ENCODE measurements at places on chromosomes 13 and 19.

DNA sequence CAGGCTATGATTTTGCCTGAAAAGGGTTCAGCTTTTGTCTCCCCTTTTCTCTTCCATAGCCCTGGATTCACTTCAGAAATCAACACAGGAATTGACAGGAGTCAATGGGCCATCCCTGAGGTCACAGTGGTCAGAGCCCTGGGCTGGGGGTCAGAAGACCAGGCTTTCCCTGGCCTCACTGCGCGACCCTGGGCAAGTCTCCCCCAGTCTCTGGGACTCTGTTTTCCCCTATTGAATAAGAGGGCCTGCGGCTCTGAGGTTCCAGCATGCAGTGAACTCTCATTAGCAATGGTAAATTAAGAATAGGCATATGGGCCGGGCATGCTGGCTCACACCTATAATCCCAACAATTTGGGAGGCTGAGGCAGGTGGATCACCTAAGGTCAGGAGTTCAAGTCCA is 30.7 kb upstream of the VSTM2B start:
- no peak for DNase-seq

DNA sequence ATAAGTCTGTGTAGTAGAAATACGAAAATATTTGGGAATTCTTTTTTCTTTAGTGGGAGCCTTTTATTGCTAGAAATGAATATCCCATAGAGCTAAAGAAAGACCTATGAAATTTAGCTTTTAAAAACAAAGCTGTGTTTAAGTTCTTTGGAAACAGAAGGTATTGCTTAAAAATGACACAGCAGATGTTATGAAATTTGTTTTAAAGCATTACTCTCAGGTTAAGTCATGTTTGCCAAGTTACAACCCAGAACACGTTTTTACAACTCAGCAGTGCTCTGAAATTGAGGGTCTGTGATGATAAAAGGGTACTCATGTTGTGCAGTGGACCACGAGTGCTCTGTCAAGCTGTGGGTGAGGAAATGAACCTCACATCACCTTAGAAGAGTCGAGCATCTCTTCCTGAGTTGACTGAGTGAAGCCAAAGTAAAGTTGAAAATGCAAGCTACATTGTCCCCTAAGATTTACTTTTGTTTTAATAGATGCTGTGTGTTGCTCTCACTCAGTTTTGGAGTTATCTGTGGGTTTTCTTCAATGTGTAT is 161.1 kb downstream of the SHISA2 start:
- no peak for DNase-seq

GRCh38 chr19:15432629-15433518 is 14.1 kb upstream of the AKAP8L start:
- peak; percentile 81 for DNase-seq

DNA sequence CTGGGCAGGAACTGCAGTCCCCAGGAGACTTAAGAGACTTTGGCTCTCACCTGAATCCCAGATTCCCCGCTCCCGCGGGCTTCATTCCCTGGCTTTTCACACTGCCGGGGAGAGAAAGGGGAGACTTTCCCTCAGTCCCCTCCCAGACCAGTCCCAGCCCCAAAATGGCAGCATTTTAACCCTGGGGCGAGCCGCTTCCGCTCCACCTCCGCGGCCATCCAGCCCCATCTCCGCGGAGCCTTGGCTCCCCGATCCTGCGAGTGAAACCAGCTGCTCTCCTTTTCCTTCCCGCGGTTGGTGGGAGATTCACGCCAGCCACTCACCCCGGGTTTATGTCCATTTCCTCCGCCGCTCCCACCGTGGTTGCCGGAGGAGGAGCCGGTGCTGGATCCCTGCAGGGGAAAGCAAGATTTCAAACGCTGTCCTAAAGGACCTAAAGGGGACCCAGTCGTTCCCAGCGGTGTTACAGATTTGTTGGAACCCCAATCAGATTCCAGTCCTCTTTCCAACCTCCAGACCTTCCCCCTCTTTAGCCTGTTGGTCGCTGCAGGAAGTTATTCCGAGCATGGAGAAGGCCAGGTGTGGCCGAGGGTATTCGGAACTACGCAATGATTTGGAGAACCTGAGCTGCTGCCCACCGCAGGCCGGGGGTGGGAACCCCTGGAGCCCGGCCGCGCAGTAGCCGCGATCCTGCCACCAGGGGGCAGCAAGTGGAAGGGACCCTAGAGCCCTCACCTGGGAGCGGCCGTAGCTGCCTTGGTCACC is 3.4 kb downstream of the DMKN start:
- DNase-seq = peak; percentile 43

- no peak for DNase-seq
These were observed 848.1 kb downstream of the SLITRK6 start for GRCh38 chr13:84951128-84951527.

DNA sequence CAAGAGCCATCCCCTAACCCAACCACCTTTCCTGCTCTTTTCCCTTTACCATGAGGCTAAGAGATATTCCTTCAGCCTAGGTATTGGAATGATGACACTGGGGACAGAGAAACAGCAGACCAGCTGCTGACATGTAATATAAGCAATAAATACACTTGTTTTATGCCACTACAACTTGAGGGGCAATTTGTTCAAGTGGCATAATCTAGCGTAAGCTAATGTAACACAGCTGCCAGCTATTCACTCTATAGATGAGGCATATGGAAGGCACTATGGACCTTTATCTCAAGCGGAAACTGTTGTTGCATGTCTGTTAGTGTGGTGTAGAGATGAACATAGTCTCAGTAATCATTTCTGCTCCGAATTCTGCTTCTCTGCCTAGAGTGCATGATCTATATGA is 111.1 kb downstream of the STARD13 start:
- no peak for DNase-seq

DNA sequence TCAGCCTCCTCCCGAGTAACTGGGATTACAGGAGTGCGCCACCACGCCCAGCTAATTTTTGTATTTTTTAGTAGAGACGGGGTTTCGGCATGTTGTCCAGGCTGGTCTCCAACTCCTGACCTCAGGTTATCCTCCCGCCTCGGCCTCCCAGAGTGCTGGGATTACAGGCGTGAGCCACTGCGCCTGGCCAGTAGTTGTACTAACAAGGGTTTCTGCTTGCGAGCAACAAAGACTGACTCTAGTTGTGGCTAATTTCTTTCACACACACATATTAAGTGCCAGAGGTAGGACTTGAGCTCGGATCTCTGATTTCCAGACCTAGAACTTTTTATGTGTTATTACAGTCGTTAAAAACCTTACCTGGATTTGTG is 635 bp upstream of the PCCA start:
- no peak for DNase-seq

- no peak for DNase-seq
These were observed 2.0 kb downstream of the GPI start for GRCh38 chr19:34366738-34367623.

- DNase-seq = peak; percentile 91
These were observed 542.3 kb upstream of the ATXN8OS start for GRCh38 chr13:69565334-69565733.

DNA sequence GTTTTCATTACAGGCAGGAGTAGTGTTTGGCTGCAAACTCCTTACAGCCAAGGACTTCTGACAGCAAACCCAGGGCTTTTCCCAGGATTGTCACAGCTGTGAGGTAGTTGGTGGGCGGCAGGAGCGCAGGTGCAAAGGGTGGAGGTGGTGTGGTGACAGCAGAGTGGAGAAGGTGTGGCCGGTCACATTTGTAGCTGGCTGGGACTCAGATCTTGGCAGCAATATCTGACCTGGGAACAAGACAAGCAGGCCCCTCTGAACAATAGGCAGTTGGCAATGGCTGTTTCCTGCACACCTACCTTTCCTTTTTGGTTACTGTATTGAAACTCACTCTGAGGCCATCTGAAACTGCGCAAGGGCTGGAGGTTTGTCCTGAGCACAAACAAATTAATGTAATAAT is 327.3 kb downstream of the COG6 start:
- no peak for DNase-seq

GRCh38 chr13:39913339-39913738 is 257.9 kb downstream of the COG6 start:
- no peak for DNase-seq

- peak; percentile 57 for DNase-seq
These were observed 87.2 kb upstream of the TNFSF11 start for GRCh38 chr13:42486711-42487198.

GRCh38 chr13:41460930-41461329 is 3.6 kb downstream of the RGCC start:
- DNase-seq = no peak

GRCh38 chr13:102234618-102235017 is 167.2 kb downstream of the FGF14 start:
- no peak for DNase-seq

DNA sequence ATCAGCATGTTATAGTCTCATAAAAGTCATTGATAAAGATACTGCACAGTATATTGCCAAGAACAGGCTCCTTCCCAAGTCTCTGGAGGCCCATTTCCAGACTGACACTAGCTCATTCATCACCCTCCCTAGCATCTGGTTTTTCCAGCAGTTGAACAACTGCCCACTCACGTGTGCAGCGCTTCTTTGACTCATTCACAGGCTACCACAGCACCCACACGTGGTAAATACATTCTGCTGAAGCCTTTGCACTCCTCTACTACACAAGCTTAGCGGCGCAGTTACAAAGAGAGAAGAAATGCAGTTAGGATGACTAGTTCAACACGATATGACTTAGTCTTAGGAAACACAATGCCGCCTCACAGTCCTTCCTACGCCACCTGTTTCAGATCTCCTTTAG is 87.7 kb downstream of the DOCK9 start:
- no peak for DNase-seq

DNA sequence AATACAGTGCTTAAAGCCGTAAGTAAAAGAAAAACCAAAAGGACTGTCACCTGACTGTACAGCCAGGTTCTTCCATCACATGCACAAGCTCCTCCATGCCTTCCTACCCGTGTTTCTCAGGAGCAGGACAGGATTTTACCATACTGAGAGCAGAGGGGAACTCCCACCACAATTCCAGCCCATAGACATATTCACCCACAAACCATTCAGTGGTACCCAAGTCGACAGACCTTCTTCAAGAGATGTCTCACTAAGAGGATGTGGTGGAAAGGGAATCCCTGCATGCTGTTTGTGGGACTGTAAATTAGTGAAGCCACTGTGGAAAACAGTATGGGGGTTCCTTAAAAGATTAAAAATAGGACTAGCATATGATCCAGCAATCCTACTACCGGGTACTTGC is 66.9 kb upstream of the DOCK9 start:
- DNase-seq = no peak

DNA sequence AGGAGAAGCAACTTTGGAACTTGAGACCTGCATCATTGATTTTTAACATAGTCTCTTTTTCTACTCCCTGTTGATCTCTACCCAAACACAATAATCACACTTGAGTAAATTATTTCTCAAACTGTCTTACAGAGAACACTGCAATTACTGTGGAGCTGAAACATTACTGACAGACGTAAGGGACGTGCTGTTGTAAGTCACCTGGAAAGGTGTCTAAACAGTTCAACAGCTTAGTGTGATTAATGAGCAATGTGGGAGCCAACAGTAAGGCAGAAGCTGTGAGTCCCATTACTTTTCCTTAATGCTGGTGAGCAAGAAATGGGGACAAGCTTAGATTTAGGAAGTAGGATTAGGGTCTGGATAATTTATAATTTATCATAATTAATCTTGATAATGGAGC is 265.7 kb downstream of the DLEU7 start:
- DNase-seq = no peak

DNA sequence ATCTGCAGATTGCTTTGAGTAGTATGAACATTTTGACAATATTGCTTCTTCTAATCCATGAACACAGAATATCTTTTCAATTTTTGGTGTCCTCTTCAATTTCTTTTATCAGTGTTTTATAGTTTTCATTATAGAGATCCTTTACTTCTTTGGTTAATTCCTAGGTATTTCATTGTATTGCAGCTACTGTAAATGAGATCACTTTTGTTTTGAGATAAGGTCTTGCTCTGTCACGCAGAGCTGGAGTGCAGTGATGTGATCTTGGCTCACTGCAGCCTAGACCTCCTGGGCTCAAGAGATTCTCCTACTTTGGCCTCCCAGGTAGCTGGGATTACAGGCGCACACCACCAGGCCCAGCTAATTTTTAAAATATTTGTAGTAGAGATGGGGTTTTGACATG is 9.8 kb downstream of the CYP2A7 start:
- DNase-seq = no peak

DNA sequence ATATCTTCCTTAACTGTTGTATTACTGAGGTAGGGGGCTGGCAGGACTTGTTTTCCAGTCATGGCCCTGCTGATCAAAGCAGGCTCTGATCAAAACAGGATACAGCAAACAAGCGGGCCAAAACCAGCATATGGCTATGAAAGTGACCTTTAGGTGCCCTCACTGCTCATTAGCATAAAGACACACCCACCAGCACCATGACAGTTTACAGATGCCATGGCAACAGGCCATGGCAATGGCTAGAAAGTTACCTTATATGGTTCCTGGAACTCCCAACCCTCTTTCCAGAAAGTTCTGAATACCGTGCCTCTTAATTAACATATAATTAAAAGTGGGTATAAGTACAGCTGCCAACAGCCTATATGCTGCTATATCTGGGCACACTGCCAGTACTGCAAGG is 551.4 kb upstream of the SGCG start:
- DNase-seq = no peak

DNA sequence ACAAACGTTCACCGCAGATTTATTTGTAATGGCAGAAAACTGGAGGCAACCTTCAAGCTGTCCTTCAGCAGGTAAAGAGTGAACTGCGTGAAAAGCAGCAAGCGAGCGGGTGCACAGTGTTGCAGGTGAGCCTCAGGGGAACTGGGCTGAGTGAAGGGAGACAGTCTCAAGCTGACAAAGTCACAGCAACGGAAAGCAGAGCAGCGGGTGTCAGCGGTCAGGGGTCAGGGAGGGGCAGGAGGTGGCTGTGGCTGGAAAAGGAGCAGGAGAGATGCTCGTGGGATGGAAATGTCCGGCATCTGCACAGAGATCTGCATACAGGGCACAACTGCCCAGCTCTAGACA is 8.5 kb upstream of the RASA3 start:
- DNase-seq = no peak

DNA sequence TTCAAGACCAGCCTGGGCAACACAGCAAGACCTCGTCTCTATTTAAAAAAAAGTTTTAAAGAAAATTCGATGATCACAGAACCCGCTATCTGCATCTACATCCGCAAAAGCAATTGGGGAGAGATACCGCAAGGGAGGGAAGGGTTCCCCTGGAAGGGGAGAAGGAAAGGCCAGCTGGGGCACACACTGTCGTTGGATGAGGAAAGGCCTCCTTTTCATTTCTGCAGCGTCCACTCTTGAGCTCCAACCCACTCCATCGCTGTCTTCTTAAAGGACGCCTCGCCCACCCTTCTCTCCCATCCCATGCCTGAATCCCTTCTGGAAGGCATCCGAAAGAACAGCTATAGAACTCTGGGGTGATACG is 3.2 kb upstream of the PRKCG start:
- DNase-seq = no peak

- DNase-seq = no peak
These were observed 47.4 kb upstream of the TMTC4 start for GRCh38 chr13:100721885-100722512.

DNA sequence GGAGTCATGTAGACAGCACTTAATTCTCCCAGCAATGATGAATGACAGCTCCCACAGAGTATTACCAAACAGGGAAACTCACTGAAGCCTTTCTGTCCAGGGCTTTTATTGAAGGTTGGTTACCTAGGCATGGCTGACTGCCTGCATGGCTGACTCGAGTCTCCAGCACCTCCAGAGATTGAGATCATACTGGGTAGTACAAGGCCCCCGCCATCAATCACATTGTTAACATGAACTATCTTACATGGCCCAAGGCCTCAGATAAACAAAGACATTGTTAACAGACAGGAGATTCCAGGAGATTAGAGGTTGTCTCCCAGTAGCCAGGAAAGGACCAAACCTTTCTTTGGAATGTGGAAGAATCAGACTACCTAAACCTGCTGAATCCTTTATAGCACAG is 128.3 kb upstream of the LSM14A start:
- DNase-seq = no peak

- no peak for DNase-seq
These were observed 3.7 kb downstream of the SLC25A42 start for GRCh38 chr19:19067276-19068072.

All from Caki2 (cell line).